ENCODE measurements at places on chromosomes 5 and 9. TPM values are rescaled to one million over a fixed set of nuclear protein-coding genes. Genes with fewer than 3 reads are reported as not detected.
A peak's percentile ranks its signal among the peaks of the same experiment; 100 is the strongest.

Gene LAMC3
- 0.07 TPM for total RNA-seq

Gene FAM200C
- 1.2 TPM for total RNA-seq

GRCh38 chr5:2039180-2039531 is 156.4 kb upstream of the IRX4 start:
- no peak overlapping the region for H3K4me3 ChIP-seq
- no peaks in the 10 kb centered on the region for H3K4me1 ChIP-seq
- H3K36me3 ChIP-seq: no peaks in the 10 kb centered on the region
- no peaks in the 10 kb centered on the region for H3K27me3 ChIP-seq
- H3K27ac ChIP-seq: no peak overlapping the region

DNA sequence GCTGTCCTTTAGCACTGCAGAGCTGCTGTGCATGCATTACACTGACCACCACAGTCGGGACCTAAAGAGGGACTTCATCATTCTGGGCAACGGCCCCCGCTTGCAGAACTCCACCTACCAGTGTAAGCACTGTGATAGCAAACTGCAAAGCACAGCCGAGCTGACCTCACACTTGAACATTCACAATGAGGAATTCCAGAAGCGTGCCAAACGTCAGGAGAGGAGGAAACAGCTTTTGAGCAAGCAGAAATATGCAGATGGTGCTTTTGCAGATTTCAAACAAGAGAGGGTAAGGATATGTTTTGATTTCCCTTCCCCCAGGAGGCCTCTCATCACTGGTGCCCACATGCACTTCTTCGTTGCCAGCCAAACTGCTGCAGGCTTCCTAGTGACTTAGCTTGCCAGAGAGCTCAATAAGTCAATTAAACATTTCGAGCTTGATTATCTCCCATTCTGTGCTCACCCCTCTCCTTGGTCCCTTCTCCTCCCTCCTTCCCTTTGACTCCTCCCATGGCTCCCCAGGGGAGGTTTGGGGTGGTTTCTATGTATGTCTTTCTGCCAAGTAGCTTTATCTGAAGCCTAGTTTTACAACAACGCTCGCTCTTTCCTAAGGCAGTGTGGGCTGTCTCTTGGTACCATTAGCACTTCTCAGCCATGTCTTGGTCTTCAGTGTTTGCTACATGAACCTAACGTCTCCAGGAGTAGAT is 66.7 kb downstream of the ZNF462 start:
- DNase-seq: no peak
- H3K4me3 ChIP-seq: no peak overlapping the region
- H3K4me1 ChIP-seq: no peaks in the 10 kb centered on the region
- no peak overlapping the region for H3K27ac ChIP-seq
- no peaks in the 10 kb centered on the region for H3K36me3 ChIP-seq
- no peaks in the 10 kb centered on the region for H3K27me3 ChIP-seq

- H3K36me3 ChIP-seq: no peaks in the 10 kb centered on the region
- H3K4me1 ChIP-seq: no peaks in the 10 kb centered on the region
- no peaks in the 10 kb centered on the region for H3K27me3 ChIP-seq
- no peak for DNase-seq
Measured at GRCh38 chr5:128920345-128921215, 44.7 kb upstream of the SLC27A6 start.

DNA sequence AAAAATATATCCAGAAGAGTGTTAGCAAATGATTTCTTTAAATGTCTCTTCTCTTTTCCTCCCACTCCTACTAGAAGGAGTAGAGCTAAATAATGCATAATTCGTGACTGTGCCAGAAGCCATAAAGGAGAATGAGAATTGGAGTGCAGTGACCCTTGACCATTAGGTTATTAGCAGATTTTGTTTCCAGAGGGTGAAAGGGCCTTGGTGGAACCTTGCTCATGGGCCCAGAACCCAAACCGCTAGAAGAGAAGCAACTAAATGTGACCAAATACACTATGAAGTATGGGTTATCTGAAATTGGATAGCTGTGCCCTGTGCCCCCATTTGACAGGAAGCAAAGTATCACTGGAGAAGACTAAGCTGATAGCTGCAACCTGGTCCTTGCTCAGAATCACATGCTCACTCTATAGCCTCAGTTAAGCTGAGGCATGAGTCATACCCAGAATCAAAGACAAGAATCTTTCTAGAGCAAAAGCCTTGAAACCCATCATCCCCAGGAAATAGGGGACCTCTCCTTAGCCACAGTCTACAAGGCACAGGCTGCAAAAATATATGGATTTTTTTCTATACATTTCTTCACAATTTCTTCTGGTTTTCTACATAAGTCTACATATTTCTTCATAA is 36.3 kb downstream of the CAPSL start:
- no peak for DNase-seq
- no peak overlapping the region for H3K4me3 ChIP-seq
- H3K27me3 ChIP-seq: no peaks in the 10 kb centered on the region
- no peak overlapping the region for H3K27ac ChIP-seq

- no peaks in the 10 kb centered on the region for H3K27me3 ChIP-seq
- H3K4me1 ChIP-seq: no peaks in the 10 kb centered on the region
- DNase-seq: no peak
- no peak overlapping the region for H3K4me3 ChIP-seq
Measured at GRCh38 chr5:145981589-145982571, 45.5 kb downstream of the SH3RF2 start.

DNA sequence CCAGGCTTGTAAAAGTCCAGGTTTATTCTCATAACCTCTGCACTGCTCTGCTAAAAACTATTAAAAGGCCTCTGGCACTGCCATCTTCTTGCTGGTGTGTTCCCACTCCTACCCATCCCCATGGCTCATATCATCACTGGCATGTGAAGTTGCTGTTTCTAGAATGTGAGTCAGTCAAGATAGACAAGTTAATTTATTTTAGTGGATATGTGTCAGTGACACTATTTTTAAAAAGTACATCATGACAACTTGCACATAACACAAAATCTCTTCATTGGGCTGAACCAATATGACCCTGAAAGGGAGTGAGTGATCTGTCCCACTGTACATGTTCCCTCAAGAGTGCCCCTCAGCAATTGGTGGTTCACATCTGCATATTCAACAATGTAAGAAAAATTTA is 299.7 kb downstream of the NFIB start:
- no peak overlapping the region for H3K4me3 ChIP-seq
- H3K27ac ChIP-seq: no peak overlapping the region
- no peak for DNase-seq
- no peaks in the 10 kb centered on the region for H3K36me3 ChIP-seq
- H3K4me1 ChIP-seq: no peaks in the 10 kb centered on the region

GRCh38 chr5:32443541-32444430 is 754 bp downstream of the ZFR start:
- H3K27ac ChIP-seq: peak overlapping the region; percentile 75
- H3K4me3 ChIP-seq: peak overlapping the region; percentile 81
- H3K27me3 ChIP-seq: no peaks in the 10 kb centered on the region
- peak; percentile 70 for DNase-seq
- no peaks in the 10 kb centered on the region for H3K36me3 ChIP-seq

DNA sequence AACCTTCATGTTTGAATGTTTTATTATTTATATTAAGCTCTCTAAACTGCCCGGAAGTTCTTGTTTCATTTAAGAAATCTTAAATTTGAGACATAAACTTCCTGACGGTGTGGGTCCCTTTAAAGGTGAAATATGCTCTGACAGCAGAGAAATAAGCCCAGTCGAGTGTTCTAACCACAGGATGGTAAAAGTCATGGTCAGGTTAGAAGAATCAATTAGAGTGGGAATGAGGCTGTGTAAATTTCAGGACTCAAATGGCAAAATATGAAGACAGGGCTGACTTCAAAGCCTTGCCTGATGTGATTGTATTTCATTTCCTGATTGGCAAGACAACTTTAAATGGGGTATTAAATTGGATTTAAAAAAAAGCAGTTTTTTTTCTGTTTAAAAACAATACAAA is 432.9 kb upstream of the BRINP1 start:
- DNase-seq: no peak
- no peaks in the 10 kb centered on the region for H3K4me1 ChIP-seq
- H3K36me3 ChIP-seq: no peaks in the 10 kb centered on the region
- no peak overlapping the region for H3K4me3 ChIP-seq

DNA sequence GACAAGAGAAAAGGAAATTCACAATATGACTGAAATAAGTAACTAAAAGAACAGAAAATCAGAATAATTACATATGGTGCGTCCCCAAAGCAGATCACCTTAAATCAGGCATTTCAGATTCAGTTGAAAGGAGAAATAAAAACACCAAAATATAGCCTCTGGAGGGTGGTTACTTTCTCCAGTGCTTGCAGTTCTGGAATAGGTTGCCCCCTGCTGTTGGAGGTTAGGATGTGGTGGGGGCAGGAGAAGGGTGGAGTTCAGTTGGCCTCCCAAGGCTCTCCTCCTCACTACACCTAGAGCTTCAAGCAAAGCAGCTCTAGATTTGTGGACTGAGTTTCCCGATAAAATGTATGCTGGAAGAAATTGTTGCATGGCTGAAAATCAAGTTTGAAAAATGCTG is 338.2 kb upstream of the TLE4 start:
- DNase-seq: no peak
- H3K27me3 ChIP-seq: no peaks in the 10 kb centered on the region
- H3K4me1 ChIP-seq: no peaks in the 10 kb centered on the region
- H3K27ac ChIP-seq: no peak overlapping the region
- no peaks in the 10 kb centered on the region for H3K36me3 ChIP-seq
- no peak overlapping the region for H3K4me3 ChIP-seq

DNA sequence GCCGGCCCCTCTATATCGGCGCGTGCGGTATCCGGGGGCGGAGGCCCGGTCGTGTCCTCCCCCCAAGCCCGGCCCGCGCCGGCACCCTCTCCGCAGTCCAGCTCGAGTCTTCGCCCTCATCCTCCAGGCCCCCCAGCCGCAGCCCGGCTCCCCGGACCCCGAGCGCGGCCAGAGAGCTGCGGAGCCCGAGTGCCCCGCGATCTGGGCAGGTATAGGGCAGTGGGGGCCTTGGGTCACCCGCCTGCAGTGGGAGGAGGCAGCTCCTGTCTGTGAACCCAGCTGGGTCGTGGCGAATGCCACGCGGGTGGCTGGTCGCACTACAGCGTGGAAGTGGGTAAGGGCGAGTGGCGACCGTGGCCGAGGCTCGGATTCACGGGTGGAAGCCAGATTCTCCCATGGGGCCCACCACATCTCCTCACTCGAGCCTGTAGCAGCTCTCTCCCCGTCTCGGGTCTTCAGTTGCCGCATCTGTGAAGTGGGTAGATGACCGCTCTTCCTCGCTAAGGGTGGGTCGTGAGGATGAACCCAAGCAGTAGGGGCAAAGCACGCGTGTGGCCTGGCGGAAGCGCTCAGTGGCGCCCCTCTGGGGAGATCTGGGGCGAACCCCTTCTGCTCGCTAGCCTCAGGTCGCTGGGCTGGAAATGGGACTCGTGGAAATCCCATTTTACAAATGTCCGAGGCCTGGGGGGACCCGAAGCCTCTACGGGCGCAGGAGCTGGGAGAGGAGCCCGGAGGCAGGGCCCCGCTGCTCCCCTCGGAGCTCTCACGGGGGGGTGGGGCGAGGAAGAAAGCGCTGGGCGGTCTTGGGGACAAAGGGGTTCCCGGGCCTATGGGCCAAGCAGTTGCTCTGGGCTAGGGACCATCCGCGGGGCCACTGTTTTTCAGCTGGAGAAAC is 1.9 kb downstream of the NR5A1 start:
- no peak overlapping the region for H3K4me3 ChIP-seq
- H3K27ac ChIP-seq: no peak overlapping the region
- no peak for DNase-seq
- H3K27me3 ChIP-seq: peaks cover 14% of the 10 kb centered on the region
- no peaks in the 10 kb centered on the region for H3K36me3 ChIP-seq

- DNase-seq: no peak
- no peak overlapping the region for H3K27ac ChIP-seq
- no peaks in the 10 kb centered on the region for H3K4me1 ChIP-seq
- no peaks in the 10 kb centered on the region for H3K27me3 ChIP-seq
- H3K36me3 ChIP-seq: no peaks in the 10 kb centered on the region
Measured at GRCh38 chr5:139167952-139168720, 30.0 kb downstream of the SIL1 start.
